ENCODE measurements at places on chromosomes 7 and 10. TPM values are rescaled to one million over a fixed set of nuclear protein-coding genes. Genes with fewer than 3 reads are reported as not detected.

Gene ACHE
- under 0.01 TPM for total RNA-seq

Gene NT5C3A
- 19.4 TPM for total RNA-seq

Gene STAMBPL1
- 14.5 TPM for total RNA-seq

Gene PNLIPRP2
- total RNA-seq, result not detected

Gene CCL24
- not detected for total RNA-seq

Gene MCM10
- total RNA-seq, result 0.34 TPM

Gene DDX21
- total RNA-seq, result 24.3 TPM

Gene SLC26A4
- total RNA-seq, result 0.47 TPM

Gene CRHR2
- total RNA-seq, result not detected

Gene PTTG1IP2
- not detected for total RNA-seq
